ENCODE measurements at places on chromosomes 11 and 22.

DNA sequence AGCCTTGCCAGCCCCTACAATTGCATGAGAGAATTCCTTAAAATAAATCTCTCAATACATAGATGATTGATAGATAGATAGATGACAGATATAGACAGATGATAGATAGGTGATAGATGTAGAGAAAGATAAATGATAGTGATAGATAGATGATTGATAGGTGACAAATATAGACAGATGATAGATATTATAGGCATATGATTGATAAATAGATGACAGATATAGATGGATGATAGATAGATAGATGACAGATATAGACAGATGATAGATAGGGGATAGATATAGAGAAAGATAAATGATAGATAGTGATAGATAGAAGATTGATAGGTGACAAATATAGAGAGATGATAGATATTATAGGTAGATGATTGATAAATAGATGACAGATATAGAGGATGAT lies 564.6 kb downstream of the ETS1 start:
- DNase-seq, result no peak

DNA sequence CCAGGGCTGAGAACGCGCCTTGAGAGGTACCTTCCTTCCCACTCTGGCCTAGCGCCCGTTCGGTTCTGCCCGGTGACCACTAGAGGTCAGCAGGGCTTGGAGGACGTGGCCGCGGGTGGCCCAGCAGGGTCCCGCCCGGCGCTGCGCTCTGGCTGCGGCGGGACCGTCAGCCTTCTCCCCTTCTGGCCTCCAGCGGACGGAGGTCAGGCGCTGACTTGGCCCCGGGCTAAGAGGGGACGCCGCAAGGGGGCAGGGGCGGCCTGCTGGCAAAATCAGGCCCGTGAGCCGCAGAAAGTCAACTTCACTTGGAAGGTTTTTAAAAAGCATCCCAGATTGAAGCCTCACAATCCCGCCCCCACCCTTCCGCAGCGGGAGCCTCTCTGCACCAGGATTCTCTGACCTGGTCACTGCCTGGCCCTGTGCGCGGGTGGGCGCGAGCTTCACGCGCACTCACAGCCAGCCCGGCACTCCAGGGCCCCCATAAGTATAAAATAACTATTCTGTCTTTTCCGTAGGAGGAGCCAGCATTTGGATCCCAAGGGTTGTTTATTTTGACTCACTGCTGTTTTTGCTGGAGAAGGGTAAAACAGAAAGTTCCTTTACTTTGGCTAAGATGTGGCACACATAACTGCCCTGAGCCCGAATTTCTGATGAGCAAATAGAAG lies 23.2 kb upstream of the ZBTB16 start:
- DNase-seq, result peak; percentile 14

- no peak for DNase-seq
Measured at GRCh38 chr11:85627332-85627997, at the start of gene DLG2. Gene DLG2, minus strand, starts transcription at chr11:85627344.

DNA sequence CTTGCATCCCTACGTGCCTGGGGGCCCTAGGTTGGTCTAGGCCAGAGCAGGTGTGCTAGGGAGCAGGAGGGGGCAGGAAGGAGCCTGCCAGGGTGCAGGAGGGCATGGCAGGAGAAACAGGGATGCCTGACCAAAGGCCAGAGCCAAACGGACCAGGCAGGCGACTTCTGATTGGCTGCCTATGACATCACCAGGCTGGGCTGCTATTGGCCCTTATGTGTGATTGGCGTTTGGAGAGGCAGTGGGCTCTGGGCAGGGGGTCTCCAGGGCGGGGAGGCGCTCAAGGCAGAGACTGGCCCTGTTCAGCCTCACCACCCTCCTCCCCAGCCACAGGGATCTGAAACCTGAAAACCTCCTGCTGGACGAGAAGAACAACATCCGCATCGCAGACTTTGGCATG lies 44.4 kb downstream of the MOB2 start:
- DNase-seq, result no peak

- no peak for DNase-seq
Measured at GRCh38 chr11:130189492-130190210, 30.1 kb downstream of the ST14 start.

DNA sequence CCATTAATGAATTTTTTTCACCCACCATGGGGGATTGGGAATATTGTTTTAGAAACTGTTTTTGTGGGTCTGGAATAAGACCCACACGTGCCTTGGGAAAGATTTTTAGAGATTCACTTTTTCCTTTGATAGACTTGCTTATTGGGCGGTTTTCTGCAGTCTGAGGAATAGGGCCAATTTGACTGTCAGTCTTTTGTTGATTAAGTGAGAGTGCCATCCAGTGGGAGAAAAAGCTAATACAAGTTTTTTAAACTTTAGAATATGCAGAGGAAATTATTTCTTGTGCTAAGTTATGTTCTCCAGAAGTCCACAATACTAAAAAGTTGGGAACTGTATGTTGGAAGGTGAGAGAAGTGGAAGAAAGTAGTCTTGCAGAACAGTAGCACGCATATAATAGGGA lies 56.1 kb downstream of the PRMT3 start:
- no peak for DNase-seq

- no peak for DNase-seq
Measured at GRCh38 chr11:14907411-14908213, 15.6 kb upstream of the CYP2R1 start.

GRCh38 chr11:6538456-6538855 lies 41.4 kb downstream of the DNHD1 start:
- no peak for DNase-seq

DNA sequence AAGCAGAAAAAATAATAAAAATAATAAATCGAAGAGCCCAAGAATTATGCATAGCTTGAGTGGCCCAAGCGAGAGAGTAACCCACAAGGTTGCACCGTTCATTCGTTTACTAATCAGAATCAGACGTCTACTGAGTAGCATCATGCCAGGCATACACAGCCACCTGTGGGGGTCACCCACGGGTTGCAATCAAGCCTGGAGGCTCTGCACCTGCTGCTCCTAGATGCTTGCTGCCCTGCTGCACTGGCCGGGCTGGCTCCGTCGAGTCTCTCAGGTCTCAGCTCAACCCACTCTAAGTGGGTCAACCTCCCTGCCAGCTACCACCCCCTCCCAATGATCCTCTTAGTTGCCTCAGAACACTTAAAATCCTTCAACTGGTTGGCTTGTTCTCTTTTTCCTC lies 2.0 kb upstream of the TESMIN start:
- no peak for DNase-seq

DNA sequence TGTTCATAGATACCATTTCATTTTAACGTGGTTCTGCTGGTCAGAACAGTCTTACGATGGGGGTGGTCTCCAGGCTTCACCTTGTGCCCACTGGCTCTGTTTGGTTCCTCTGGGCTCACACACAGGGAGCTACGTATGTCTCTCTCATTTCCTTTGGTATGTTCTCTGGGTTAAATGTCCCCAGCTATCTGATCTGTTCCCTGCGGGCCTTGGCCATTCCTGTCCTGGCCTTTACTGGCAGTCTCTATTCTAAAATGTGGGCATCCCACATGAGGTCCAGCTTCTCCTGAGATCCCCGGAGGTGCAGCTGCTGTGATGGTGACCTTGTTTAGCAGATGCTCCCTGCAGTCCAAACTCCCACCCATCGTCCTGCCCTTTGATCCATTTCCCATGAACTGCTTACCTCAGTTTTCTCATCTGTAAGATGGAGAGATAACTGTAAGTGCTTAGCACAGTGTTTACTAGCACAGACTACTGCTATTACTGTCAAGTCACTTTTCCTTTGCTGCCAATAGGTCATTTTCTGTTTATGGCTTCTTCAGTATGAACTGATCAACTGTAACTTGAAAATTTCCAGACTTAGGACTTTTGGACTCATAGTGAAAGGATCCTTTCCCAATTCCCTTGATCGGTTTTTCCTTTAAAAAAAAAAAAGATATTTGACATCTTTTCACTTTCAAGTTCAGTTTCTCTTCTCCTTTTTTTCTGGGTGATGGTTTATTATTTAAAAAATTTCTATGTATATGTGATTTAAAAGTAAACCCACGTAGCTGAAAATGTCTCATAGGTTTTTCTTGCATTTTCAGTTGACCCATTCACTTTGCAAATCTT lies 92.9 kb downstream of the PTPRJ start:
- no peak for DNase-seq

GRCh38 chr22:30250661-30251267 lies 4.2 kb upstream of the LIF start:
- DNase-seq, result peak; percentile 96
